ENCODE measurements at places on chromosomes 5 and 9. TPM values are rescaled to one million over a fixed set of nuclear protein-coding genes. Genes with fewer than 3 reads are reported as not detected.
A peak's percentile ranks its signal among the peaks of the same experiment; 100 is the strongest.

- DNase-seq, result peak; percentile 40
Measured at GRCh38 chr9:35518225-35518821, 28.4 kb downstream of the RUSC2 start.

DNA sequence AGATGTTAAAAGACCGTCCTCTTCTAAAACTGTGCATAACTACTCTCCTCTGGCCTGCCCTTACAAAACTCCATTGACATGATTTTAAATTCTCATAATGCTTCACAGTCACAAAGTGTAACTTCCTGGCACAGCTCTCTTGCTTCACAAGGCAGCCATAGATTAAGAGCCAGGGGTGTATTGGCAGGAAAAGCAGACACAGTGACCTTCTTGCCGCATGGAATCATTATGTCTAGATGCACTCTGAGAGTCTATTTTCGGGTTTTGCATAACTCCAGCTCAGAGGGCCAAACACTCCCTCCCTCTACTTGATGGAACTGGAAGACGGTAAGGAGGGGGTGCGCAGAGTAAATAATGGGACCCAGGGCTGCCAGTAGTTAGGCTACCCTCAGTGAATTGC, 110.1 kb downstream of the MARCHF3 start:
- DNase-seq, result no peak

DNA sequence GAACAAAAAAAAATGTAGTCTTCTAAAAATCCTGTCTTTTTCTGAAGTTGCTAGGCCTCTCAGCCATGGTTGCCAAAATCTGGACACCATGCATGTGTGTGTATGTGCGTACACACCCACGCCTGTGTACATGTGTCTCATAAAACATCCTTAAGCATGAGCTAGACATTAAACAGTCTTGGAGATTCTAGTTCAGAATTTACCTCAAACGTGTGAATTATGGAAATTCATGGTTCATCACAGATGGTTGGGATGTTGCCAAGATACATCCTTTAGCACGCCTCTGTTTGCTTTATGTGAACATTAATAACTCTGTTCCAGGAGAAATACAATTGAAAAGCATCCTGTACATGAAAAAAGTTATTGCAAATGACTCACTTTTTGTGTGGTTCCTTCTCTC, 53.0 kb downstream of the F2RL2 start:
- DNase-seq, result no peak

DNA sequence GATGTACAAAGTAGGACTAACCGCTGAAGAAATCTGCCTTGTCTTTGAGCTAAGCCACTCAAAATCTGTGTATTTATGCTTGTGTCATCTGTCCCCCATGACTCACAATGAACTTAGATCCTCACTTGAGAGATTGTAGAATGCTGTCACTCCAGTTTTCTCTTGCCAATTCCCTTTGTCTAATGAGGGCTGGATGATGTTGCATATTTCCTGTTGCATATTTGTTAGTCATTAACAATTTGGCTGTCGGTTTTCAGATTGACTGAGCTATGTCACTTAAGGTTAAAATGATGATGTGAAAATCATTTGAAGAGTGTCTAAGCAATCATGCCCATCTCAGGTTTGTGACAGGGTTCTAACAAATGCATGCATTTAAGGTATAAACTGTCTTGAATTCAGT, 481.7 kb downstream of the CDH10 start:
- no peak for DNase-seq

The PIP5K1B gene
- total RNA-seq, result 2.0 TPM
